Lung (tissue), 17 donors: ENCODE measurements at places on chromosomes 12 and 14.
A peak's percentile ranks its signal among the peaks of the same experiment; 100 is the strongest.

DNA sequence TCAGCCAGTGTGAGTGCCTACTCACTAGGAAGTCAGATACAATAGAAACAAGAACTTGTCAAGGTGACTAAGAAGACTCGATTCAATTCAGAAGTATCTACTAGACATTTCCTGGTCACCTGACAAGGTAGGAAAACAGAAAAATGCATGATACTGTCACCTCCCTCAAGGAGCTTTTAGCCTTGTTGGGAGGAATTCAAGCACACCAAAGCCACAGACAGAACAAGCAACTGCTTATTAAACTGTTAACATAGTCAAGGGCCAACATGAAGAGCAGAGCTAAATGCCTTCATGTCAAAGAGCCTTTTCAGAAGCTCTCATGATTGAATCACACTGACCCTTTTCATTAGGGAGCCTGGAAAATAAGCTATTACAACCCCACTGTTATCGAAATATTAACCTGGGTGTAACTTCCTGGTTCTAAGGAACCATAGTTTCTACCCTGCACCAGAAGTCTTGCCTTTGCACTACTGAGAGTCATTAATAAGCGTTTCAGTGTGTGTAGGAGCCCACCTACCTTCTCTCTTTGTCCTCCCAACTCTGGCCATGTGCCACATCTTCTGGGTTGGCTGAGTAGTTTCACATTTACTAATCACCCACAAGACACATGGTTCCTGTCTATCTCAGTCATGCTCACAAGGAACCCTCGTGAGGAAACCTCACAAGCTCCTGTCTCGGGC lies 31.0 kb upstream of the LGALS3 start:
- peak; percentile 21 for DNase-seq

GRCh38 chr14:38168416-38168815 lies 39.3 kb upstream of the SSTR1 start:
- peak; percentile 55 for DNase-seq

DNA sequence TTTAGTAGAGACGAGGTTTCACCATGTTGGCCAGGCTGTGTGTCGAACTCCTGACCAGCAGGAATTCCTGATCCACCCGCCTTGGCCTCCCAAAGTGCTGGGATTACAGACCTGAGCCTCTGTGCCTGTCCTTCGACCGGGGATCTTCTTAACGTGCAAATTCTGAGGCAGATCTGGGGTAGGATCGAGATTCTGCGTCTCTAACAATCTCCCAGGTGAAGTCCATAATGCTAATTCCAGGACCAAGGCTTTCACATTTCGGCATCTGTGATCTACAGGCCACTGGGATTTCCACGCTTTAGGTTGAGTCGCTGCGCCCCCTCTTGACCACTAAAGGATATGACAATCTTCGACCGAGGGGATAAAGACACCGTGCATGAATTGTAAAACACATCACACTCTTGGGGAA lies 24.8 kb downstream of the FOS start:
- peak; percentile 74 for DNase-seq

DNA sequence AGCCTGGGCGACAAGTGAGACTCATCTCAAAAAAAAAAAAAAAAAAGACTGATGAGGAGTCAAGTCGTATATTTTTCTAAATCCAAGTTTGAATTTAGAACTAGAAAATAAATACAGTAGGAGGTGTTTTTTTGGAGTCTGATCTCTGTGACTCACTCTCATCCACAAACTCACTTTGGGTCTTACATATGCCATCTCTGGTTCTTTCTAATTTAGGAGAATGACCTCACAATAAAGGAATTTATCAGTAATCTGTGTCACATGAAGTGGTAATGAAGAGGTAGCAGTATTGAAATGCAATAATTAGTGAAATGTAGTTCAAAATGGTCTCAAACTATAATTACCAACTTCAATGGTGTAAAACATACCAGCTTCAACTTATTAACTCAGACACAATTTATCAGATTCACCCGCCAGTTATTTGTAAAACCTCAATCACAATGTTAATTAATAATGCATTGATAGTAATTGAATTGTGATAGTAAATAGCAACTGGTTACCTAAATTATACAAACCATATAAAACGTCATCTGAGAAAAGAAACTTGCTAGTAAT lies 4.4 kb upstream of the CFL2 start:
- no peak for DNase-seq

DNA sequence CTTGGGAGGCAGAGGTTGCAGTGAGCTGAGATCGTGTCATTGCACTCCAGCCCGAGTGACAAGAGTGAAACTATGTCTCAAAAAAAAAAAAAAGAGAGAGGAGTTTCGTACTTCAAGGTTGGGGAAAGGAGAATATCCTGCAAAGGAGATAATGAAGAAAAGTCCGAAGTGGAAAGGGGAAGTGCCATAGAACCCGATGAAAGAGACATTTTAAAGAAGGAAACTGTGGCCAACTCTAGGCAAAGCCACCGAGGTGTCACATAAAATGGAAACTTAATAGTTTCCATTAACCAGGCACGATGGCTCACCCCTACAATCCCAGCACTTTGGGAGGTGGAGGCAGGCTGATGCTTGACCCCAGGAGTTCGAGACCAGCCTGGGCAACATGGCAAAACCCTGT lies 15.0 kb upstream of the LTBP2 start:
- no peak for DNase-seq

- peak; percentile 81 for DNase-seq
Measured at GRCh38 chr14:91361233-91361811, 56.3 kb downstream of the CCDC88C start.

GRCh38 chr14:53346988-53347387 lies 193.9 kb upstream of the DDHD1 start:
- DNase-seq: no peak

- DNase-seq: peak; percentile 11
Measured at GRCh38 chr14:94638339-94638738, 26.1 kb downstream of the SERPINA3 start.

- DNase-seq: peak; percentile 43
Measured at GRCh38 chr14:100680439-100681051, 46.1 kb upstream of the DLK1 start.

GRCh38 chr12:71139153-71139735 lies 18.6 kb downstream of the TSPAN8 start:
- DNase-seq: no peak

- peak; percentile 16 for DNase-seq
Measured at GRCh38 chr12:91922674-91923073, 223.0 kb downstream of the BTG1 start.

DNA sequence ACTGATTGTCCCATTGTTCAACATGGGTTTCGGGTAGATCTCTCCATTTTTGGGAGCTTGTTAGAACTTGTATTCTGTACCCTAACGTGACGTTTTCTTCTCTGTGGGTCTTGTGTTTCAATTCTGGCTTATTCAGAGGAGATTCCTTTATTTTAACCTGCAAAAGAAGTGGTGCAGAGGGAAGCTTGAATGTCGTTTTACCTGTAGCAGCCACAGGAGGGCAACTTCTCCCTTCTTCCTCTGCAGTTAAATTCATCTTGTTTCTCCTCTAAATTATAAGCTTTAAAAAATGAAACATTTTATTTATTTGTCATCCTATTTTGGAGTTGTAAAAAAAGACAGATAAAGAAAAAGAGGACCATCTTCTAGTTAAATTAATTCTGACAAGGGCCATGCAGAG lies 13.7 kb upstream of the CLEC4D start:
- DNase-seq: no peak

DNA sequence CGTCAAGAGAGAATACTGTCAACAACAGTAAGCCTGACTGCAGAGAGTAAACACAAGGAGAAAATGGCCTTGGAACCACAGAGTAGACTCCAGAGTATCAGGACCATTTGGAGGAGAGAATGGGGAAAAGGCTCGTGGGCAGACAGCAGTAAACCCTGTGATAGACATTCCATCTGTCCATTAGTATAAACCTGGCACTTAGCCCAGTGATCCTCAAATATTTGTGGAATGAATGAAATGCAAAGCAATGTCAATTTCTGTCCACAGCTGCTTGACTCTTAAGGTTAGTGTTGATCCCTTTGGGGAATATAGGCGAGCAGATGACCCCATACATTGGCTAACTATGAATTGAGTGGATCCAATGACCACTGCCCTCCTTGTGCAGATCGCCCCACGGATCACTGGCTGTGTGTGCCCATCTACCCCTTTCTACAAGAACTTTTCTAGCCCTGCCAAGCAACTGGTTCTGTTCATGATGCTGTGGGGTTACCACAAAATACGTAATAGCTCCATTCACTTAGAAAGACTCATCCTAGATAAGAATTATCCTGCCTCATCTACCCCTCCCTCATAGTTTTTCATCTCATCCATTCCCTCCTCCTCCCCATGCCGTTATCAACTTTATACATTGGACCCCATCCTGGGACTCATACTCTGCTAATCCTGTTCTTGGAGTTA lies 846.8 kb downstream of the NRXN3 start:
- DNase-seq: no peak

- DNase-seq: peak; percentile 30
Measured at GRCh38 chr12:116636608-116637519, 77.7 kb downstream of the MAP1LC3B2 start.

GRCh38 chr12:64810831-64811230 lies 13.6 kb upstream of the TBC1D30 start:
- no peak for DNase-seq

DNA sequence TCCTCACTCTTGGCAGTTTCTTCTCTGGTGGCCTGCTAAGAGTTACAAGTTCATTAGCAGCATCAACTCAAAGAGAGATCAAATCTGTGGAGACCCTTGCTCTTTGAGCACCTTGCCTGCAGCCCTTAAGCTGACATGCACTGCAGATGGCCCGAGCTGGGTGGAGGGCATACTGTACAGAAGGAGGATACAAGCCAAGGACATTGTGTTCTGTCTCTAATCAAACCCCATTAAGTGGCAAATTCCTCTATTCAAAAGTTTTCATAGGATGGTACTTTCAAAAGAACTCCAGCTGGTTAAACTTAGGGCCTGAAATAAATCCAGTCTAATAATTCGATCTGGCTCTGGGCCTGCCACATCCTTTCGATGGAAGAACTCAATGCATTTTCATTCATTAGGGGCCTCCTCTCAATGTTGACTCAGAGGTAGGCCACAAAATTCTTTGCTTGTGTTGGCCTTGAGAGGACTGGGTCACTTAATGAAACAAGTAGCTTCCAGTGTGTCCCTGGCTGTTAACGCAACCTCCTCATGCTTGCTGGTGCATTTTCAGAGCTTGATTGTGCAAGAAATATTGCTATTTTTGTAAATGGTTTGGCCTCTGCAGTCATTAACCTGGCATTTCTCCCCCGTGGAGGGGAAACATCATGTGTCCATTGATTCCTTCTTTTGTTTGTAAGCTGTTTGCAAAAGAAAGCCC lies 318.2 kb downstream of the NUAK1 start:
- peak; percentile 48 for DNase-seq

- DNase-seq: peak; percentile 34
Measured at GRCh38 chr12:42130672-42131402, 13.8 kb downstream of the GXYLT1 start.

- DNase-seq: peak; percentile 79
Measured at GRCh38 chr12:27583057-27583797, 59.2 kb downstream of the PPFIBP1 start.

GRCh38 chr12:43883311-43883710 lies 47.4 kb downstream of the TMEM117 start:
- DNase-seq: no peak

- DNase-seq: peak; percentile 62
Measured at GRCh38 chr14:75333606-75334548, 55.2 kb downstream of the FOS start.

DNA sequence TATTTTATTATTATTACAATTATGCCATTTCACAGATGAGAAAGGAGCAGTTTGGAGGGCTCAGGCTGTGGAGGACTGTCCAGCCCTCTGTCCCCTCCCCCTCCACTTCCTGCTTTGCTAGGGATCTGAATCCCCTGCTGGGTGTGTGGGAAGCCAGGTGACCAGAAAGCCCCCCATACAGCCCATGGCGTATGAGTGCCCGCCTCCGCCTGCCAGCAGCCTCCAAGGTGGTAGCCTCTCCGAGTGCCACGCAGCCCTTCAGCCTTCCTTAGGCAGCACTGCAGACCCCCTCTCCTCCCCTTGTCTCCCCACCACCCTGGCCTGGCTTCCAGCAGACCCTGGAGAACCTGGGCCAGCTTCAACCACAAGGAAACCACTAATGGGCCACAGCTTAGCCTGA lies 12.6 kb downstream of the DTX1 start:
- DNase-seq: no peak

DNA sequence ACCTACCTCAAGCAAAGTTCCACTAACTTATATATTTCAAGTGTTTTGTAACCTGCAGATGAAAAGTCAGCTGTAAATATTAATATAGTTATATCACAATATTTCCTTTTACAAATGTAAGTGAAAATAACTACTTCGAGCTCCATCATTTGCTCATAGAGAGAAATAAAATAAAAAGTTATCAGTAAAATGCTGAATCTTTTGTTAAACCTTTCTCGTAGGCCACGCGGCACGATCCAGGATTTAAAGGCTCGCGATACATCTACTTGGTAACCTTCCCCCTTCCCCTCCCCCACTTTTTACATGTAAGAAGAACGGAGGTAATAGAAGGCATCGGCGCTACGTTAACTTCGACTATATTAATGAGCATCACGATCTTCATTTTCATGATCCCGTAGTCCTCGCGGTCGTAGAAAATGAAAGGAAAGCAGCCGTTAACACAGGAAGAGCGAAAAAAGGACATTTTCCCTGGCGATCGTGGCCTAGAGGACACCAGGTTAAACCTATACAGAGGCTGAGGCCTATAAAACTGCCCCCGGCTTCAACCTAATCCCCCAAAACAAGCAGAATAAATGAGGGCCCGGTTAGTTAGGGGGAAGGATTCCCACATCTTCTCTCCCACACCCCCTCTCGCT lies 508 bp downstream of the HNRNPC start:
- peak; percentile 40 for DNase-seq

GRCh38 chr12:97038834-97039233 lies 131.8 kb downstream of the NEDD1 start:
- no peak for DNase-seq

DNA sequence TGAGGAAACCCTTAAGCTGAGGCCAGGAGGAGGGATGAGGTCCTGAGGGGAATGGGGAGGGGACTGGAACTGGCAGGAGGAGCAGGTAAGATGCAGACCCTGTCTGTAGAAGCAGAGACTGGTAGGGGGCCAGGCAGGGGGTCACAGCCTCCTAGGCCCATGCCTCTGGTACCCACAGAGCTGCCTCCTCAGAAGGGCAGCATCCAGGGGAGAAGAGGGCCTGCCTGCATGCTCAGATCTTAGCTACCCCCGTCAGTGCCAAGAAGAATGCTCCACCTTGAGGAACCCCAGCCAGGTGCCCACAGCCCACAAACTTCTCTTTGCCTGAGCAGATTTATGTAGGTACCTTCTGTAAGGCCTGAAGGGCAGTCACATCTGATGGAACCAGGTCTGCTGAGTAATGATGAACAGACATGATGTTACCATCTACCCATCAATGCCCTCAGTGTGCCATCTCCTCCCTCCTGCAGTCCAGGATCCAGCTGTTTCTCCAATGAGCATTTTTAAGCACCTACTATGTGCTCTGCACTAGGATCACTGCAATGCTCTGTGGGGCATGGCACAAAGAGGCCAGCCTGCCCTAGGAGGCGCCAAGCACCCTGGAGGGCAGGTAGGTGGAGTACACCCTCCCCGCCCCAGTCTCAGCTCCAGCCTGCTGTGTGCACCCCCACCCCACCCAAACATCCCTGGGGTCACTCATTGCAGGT lies 24.8 kb upstream of the ZFP36L1 start:
- no peak for DNase-seq

DNA sequence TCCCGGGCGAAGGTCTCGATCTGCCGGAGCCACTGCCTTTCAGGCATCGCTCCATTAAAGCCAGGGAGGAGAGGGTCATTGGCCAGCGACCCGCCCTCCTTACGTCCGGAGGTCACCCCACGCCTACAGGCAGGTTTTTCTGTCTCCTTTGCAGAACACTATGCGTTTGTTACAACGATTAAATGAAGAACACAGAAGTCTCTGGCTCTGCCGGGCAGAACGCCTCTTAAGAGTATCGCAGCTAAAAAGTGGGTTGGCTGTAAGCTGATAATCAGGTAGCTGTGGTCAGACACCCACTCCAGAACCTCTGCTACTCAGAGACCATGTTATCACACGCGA lies 15.0 kb downstream of the OTX2 start:
- DNase-seq: no peak
